Occipital lobe (tissue), 3 donors: ENCODE measurements at places on chromosomes 2 and 18.

DNA sequence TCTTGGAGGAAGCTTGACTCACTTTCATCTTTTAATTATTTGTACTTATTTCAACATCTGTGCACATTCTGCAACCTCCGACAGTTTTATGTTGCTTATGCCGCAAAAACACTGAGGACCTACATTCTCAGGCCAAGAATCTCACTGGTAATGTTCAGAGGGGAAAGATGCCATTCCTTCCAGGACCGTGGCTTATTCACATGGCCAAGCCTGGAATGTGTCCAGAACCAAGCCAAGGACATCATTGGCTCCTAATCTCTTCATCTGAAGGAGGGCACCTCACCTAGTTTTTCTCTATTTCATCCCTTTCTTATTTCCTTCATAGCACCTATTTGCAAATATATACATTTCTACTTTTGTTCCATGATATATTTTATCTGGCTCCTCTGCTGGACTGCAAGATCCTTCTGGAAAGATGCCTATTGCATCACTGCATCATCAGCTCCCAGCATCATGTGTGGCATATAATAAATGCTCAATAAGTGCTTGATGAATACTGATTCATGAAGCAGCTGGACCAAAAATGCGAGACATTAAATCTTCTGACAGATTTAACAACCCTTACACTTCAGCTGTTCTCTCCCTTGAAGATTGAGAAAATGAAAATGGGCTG lies 377.1 kb downstream of the TNS1 start:
- DNase-seq: no peak

DNA sequence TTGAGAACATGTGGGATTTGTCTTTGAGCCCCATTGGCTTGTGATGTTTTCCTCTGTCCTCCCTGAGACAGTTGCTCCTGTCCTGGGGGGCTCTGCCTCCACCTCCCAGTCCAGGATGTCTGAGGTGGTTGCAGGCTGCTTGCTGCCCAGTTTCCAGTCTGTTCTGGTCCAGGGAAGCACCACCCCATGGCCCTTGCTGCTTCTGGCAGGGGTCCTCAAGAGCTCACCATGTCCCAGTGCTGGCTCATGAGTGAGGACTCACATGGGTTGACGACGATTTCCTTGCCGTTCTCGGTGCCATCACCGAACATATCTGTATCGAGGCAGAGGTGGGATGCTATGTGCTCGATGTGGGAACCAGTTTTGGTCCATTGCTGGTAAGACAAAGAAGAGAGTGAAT lies 103.4 kb upstream of the CAPN13 start:
- no peak for DNase-seq

- no peak for DNase-seq
Observed at GRCh38 chr2:154720651-154721050, 22.2 kb downstream of the KCNJ3 start.

- no peak for DNase-seq
Observed at GRCh38 chr18:12258719-12259705, 4.9 kb downstream of the CIDEA start.

DNA sequence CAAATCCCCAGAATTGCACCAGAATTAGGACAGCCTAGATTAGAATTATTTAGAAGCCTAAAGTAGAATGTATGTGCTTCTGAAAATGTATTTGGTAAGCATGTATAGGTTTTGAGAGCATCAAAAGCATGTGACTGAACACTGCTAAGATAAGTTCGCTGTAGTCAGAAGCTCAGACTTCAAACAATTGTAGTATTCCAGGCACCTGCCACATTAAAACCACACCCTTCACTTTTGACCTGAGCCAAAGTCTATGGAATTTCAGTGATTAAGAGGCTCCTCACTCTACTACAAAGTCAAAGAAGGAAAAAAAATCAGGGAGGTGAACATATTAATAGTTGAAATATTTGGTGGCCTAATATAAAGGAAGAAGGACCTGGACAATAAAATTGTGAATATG lies 8.2 kb downstream of the KCNJ3 start:
- DNase-seq: no peak

DNA sequence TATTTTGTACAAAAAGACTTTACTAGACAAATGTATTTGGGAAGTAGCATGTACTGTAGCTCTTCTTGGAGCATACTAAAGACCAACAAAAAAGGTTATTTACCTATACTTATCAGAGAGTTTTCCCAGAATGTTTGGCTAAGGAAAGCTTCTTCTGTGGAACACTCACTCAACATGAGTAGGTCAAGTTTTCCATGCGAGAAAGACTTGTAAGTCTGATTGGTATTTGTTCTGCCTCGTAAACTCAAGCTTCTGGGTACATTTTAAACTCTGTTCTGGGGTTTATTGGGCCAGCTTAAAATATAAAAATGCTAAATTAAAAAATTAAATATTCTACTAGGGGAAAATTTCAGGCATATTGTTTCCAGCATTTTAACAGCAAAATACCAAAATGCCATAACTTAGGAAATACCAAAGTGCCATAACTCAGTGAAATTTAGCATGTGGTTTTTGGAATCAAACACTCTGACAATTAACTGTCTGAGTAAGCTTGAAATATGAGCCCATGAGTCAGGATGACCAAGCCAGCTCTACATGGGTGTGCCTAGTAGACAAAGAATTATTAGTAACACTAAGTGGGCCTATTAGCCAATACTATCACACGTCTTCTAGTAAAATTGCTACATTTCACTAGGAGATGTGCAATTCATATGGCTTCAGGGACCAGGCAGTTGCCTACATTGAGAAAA lies 47.3 kb upstream of the SERPINE2 start:
- no peak for DNase-seq

- DNase-seq: no peak
Observed at GRCh38 chr2:237465515-237466148, 21.4 kb upstream of the MLPH start.

DNA sequence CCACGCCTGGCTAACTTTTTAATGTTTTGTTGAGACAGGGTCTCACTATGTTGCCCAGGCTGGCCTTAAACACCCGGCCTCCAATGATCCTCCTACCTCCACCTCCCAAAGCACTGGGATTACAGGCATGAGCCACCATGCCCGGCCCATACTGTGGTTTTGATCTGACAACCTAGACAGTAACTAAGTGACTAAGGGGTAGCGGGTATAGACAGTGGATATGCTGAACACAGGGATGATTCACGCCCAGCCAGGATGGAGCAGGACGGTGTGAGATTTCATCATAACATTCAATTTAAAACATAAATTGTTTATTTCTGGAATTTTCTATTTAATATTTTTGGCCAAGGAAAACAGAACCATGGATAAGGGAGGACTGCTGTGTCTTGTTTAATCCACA lies 36.0 kb upstream of the YPEL5 start:
- no peak for DNase-seq

GRCh38 chr18:78975292-78975691 lies 4.3 kb upstream of the SALL3 start:
- DNase-seq: no peak

DNA sequence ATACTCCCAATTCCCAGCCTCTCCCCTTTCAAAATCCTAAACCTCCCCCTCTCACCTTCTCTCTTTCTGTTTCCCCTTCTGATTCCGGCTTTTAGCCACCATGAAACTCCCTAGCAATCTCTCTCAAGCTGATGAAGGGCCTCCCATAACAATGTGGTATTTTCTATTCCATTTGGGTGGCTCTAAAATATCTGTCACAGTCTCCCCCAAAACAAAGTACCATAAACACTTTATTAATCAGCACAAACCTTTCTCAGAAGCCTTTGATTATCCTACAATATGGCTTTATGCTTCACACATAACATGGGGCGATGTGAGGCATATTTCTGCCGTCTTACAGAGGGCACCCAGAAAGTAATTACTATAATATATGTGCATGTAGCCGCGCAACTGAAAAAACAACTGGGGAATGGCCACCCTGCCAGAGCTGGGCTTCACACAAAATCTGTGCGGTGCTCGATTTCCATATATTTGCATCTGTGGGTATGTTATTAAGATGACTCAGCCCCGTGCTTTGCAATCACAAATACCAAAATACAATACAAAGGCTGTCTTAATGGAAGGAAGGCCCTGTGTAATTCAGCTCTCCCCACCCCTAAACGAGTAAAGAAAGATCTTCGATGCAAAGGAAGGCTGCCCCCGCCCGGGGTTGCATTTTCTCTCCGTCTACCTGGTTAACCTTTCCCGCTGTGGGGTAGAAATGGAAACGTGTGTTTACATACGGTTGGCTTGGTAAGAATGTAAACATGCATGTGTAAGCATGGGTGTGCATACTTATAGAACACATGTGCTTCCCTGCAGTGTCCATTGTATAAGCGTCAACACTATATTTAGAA lies 81.4 kb downstream of the CELF4 start:
- DNase-seq: no peak

DNA sequence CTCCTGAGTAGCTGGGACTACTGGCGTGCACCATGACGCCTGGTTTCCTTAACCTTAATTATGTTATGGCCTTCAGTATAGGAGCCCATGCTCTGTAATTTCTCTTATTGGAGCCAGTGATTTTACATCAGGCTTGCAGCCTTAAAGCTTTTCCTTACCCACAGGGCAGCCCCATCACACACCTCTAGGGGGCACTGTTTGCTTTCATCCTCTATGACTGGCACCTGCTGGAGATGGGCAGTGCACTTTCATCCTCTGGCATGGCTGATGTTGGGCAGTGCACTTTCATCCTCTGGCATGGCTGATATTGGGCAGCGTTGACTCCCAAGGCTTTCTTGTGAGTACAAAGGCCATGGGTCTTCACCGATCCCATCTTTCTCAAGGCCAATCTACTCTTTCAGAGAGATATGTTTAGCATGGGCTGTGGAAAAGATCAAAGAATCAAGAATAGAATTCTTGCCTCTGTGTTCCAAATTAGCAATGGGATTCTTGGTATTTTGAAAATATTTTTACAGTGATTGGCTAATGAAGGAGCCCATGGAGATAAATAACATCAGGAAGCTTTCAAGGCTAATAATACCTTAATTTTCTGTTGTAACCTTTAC lies 80.7 kb upstream of the MEX3C start:
- DNase-seq: no peak

DNA sequence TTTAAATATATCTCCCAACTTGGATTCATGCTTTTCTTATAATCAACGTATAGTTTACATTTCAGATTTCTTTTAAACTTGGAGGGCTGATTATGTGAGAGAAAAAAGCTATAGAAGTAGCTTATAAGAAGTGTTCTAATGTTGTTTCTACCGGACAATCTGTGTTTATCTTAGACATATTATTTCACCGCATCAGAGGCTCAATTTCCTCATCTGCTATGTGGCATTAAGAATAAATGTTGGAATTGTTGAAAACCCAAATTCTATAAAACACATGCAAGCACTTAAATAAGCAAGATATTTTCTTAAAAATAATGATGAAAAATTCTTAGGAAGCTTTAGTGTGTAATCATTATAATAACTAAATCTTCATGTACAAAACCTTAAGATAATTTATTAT lies 407.9 kb downstream of the HRH4 start:
- DNase-seq: no peak

- DNase-seq: no peak
Observed at GRCh38 chr2:167310442-167310841, 422.2 kb downstream of the XIRP2 start.

DNA sequence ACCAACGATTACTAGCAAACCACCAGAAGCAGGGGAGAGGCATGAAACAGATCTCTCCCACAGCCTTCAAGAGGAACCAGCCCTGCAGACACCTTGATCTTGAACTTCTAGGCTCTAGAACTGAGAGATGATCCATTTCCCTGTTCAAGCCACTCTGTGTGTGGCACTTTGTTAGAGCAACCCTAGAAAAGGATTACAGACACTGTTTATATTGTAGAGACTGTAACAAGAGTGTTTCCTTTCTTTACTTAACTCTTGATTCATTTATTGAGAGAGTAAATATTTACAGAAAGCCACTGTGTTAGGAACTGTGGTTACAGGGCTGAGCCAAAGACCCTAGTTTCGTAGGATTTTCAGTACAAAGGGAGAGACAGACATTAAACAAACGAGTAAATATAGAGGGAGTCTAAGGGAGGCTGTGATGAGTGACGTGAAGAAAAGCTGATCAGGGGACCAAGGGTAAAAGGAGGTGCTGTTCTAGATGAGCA lies 10.9 kb downstream of the CCDC68 start:
- DNase-seq: no peak

DNA sequence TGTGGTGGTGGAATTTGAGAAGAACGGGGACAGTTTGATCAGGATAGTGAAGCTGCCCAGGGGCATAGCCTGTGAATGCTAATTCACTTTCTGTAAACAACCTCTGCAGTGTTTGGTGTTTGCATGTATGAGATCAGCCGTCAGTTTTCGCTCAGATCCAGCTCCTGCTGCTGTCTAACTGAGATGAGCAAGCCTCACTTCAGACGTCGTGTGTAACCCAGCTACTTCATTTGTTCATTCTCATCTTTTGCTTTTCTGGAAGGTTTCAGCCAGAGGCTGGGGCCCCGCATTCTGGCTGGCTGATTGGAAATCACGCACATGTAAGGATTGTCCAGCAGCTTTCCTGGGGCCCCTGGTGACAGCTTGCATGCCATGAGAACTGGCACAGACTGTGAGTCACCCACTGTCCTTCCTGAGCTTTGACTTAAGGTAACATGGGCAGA lies 48.9 kb downstream of the LDLRAD4 start:
- DNase-seq: no peak

DNA sequence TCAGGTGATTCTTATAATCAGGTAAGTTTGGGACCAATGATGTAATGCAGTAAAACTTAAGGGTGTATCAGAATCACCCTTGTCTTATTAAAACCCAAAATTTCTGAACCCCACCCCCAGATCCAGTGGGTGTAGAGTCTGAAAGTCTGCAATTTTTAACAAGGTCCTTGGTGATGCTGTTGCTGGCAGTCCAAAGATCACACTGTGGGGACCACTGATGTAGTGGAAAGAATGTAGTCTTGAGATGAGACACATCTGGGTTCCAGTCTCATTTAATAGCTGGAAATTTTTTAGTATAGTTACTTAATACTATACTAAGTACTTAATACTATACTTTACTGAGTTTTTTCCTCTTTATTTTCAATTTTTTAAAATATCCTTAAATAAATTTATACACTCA lies 258.4 kb downstream of the PLCL1 start:
- no peak for DNase-seq

- no peak for DNase-seq
Observed at GRCh38 chr2:55590810-55591440, 26.5 kb downstream of the PPP4R3B start.

DNA sequence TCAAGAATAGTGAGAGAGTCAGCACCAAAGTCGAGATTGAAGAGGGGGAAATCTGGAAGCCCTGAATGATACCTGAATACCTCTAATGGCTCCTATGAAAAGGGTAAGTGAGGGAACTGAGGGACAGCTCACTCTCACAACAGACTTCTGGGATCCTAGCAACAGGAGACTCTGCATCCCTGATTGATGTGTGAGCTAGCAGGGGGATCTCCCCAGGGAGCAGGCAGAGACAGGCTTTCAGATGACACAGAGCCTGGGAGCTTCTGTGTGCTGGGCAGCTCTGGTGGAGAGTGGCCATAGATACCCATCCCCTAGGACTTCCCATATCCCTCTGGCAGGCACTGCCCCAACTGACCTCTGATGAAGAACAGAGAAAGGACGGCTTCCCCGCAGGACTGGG lies 206.2 kb downstream of the EXOC6B start:
- DNase-seq: no peak

- no peak for DNase-seq
Observed at GRCh38 chr18:44709307-44710126, 28.8 kb downstream of the SETBP1 start.
